ENCODE measurements at places on chromosomes 6 and 20.

DNA sequence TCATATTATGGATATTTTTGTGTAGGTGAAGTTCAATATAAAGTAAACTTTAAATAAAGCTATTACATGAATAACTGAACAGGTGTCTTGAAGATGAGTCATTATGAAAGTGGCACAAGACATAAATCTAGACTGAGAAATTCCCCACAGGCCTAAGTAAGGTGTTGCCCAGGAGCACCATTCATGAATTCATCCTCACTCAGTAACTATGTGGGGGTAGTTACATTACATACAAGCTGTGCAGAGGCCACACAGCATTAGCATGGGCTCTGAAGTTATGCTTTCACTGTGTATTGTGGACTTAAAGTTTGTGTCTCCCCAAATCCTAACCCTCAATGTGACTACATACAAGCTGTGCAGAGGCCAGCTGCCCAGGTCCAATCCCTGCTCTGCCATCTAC, 65.9 kb downstream of the BCAS1 start:
- DNase-seq = no peak

GRCh38 chr20:45041464-45042337, 59.2 kb downstream of the KCNS1 start:
- no peak for DNase-seq

GRCh38 chr6:113723182-113723581, 134.0 kb upstream of the MARCKS start:
- no peak for DNase-seq

GRCh38 chr6:75287424-75287823, 2.8 kb upstream of the TMEM30A start:
- no peak for DNase-seq

DNA sequence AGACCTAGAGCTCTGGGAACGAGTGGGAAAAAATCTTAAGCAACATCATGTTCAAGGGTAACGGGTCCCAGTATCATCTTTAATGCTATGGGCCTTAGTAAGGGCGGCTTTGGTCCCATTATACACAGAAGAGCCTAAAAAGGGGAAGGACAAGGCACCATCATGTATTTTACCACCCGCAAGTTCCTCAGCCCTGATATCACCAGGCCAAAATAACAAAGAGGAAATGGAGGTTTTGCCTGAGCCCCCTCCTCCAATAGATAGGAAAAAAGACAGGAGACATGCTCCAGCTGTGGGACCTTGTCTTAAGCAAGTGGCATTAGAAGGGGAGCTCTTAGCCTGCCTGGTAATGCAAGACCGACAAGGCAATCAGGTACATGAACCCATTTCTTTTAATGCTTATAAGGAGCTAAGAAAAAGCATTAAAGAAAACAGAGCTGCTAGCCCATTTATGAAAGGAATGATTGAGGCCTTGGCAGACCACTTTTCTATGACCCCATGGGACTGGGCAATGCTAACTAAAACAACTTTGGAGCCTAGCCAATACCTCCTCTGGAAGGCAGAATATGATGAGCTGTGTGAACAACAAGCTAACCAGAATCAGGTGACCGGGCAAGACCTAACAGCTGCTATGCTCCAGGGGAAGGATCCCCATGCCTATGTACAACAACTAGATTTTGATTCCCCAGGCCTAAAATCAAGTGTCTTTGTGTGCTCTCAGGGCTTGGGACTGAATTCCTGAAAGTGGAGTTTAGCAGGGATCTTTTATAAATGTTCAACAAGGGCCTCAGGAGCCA, 23.2 kb downstream of the HLA-DPA1 start:
- DNase-seq = no peak

- no peak for DNase-seq
These were observed 1.4 kb downstream of the CUTA start for GRCh38 chr6:33416386-33417127.

DNA sequence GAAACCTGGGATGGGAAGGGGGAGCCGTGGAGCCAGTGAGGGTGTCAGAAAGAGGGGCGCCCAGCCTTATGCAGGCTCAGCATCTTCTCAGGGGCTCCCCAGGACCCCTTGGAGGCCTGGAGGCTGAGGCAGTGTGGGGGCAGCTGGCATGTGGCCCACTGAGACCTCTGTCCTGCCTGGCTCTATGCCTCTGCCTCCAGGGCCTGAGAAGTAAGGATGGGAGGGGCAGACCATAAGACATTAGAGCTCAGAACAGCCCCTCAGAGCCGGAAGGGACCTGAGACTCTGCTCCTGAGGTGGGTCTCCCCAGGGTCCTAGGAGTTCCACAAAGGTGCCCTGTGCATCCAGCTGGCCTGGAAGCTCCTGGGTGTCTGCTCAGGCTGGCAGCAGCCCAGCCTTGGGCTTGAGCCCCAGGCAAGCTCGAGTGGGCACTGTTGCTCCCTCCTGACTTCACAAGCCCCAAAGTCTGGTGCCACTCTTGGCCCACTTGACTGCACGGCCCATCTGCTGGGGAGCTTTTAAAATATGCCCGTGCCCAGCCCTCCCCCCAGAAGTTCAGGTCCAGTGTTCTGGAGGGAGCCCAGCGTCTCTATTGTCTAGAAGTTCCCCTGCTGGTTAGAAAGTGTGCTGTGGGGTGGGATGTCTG, 126.8 kb downstream of the GRM4 start:
- DNase-seq = no peak

DNA sequence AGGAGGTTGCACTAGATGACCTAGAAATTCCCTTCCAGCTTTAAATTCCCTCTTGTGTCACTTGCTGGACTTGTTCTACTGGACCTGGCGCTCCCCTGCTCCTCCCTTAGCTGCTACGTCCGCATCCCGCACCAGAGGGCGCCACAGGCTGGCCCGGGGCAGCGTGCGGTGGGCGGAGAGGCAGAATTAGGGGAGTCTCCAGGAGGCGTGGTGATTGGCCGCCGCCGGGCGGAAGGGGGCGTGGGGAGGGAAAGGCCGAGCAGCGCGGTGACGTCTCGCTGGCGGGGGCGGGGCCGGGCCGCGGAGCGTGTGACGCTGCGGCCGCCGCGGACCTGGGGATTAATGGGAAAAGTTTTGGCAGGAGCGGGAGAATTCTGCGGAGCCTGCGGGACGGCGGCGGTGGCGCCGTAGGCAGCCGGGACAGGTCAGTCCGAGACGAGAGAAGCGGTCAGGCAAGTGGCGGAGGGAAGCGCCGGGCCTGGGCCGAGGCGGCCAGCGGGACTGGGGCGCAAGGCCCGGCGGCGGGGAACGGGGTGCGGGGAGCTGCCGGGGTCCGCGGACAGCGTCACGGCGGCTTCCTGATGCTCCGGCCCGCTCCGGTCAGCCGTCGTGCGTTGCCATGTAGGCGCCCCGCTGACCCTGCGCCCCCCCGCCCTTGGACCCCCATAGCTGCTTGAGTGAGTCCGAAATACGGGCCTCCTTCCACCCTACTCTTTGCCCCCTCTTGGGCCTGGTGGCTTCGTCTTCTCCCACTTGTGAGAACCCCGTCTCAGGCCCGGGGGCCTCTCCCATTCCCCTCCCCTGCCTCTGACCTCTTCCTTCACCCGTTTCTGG, at the start of gene PPARD:
PPARD (plus strand) TSS at position 301 of the 834 bp plus-strand sequence. CDS start 68,530 bp downstream, outside the sequence.
- peak; percentile 89 for DNase-seq

DNA sequence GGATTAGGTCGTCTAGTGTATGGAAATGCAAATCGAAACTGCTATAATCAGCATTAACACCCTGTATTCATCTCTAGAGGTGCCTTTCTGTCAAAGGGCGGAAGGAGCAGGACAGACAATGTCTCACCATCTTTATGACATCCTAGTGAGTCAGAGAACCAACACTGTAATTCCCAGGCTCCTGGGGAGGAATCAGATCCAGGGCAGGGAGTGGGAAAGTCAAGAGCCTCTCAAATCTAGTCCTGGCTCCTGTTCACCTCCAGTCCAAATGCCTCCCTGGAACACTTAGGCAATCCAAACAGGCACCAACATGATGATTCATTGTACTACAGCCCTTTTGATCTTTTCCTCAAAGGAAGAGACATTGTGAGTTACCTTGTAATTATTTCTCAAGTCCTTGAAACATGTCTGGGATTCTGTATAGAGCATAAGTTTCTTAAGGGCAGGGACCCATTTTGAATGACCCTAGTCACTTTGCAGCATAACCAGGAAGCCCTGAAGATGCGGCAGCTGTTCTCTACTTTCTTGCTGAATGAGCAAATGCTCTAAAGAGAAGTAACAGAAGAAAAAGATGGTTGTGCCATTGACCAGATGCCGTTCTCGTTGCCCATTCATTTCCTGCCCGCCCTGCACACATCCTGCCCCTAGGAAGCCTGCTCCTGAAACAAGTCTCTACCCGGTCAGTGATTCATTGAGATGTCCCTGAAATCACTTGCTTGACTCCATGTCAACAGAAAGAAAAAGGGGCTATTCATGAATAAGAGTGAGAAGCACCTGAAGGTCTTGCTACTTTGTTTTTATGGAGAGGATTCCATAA, 112.8 kb upstream of the JARID2 start:
- no peak for DNase-seq

- no peak for DNase-seq
These were observed 357.7 kb downstream of the CD83 start for GRCh38 chr6:14475306-14475705.

DNA sequence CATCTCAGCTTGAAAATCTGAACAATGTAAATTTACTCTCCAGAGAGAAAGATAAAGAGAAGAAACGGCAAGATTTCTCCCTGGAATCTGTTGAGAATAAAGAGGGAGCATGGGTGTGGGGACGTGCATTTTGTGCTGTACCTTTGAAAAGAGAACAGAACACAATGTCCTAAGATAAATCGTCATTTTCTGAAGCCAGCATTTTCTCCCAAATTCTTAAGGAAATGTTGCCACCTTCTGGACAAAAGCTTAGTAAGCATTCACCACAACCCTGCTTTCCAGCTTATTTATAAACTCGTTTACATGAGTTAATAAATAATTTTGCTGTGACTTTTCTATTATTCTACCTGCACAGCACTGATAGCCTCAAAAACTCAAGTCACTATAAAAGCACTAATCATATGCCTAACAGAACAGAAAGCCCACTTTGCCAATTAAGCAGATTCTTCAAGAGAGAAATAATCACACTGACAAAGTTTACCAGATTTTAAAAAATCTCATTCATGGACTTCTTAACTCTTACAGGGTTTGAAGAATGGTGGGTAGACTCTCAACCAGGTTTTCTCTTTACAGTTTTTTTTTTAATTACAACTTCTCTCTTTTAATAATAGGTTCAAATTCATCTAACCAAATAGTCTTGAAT, 155.8 kb downstream of the MBOAT1 start:
- DNase-seq = peak; percentile 5

DNA sequence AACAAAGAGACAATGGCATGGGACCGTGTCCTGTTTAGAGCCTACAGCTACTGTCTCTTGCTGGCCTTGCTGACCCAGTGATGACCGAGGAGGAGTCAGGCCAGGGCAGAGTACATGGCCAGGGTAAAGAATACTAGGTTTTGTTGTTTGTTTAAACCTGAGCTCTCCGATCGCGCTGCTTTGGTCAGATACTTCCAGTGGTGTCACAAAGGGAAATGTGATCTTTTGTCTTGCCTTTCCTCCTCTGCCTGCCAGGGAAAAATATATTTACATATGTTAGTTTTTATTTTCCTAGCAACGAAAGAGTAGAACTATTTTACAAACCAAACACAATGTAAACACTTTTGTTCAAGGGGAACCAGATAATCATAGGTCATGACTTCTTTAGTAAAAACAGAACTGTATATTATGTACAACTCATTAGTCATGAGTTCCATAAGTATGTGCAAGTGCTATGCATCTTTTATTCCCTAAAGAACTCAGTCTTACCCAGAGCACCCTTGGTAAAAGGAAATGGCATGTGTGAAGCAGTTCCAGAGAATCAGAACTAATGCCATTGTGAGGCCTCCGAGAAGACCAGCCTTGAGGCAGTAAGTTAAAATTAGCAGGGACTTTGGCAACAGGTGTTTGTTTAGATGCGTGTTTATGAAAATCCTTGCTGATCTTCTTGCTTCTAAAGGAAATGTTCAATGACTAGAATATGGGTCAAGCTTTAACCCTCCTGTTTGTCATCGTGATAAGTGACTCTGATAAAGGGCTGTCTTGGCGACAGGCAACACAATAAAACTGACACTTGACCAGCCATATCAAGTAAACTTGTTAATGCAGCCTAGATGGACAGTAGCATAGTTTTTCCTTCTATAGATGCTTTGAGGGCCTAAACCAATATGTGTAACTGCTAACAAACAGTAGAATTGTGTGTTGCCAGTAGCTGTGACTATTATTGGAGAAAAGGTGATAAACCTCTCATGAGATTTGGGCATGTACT, 204.6 kb downstream of the NKAIN2 start:
- no peak for DNase-seq

- DNase-seq = no peak
These were observed 40.2 kb upstream of the INSM1 start for GRCh38 chr20:20327746-20328145.

GRCh38 chr6:81455641-81456040, 296.8 kb downstream of the TENT5A start:
- DNase-seq = no peak

DNA sequence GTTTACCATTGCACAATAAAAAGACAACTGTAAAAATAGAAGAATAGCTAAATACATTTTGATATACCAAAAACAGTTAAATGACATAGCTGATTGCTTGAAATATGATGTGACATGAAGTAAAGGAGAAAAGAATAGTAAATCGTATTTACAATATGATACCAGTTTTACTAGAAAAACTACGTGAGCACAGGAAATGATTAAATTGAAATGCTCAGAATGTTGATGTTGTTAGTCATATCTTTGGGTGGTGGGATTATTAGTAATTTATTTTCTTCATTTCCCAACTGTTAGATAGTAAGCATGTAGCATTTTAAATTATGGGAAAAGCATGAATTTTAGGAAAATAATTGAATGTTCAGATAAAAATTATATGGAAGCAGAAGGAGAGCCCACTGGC, 268.3 kb upstream of the TAB2 start:
- no peak for DNase-seq

DNA sequence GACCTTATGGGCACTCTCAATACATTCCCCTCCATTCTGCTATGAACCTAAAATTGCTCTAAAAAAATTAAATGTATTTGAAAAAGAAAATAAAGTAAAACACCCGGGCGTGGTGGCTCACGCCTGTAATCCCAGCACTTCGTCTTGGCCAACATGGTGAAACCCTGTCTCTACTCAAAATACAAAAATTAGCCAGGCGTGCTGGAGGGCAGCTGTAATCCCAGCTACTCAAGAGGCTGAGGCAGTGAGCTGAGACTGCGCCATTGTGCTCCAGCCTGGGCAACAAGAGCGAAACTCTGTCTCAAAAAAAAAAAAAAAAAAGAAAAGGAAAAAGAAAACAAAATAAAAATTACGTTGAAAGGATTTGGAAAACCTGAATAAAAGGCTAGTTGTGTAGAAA, 60.5 kb downstream of the CD164 start:
- no peak for DNase-seq

DNA sequence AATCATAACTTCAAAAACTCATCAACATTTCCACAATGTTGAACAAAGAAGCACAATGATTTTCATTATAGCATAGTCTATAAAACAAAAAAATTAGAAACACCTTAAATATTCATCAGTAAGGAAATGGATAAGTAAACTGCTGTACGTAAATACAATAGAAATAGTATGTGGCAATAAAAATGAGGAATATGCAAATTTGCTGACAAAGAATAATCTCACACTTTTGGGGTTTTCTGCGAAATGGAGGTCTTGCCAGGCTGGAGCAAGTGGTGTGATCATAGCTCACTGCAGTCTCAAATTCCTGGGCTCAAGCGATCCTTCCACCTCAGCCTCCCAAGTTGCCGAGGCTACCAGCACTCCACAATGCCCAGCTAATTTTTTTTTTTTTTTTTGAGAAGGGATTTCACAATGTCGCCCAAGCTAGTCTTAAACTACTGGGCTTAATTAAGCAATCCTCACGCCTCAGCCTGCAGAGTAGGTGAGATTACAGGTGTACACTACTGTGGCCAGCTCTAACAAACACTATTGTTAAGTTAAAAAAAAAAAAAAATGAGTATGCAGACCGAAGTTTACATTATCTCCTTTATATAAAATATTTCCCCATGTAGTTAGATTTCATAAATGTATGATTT, 58.8 kb upstream of the SMIM28 start:
- no peak for DNase-seq
